Thymus (tissue), 14 donors: ENCODE measurements at places on chromosomes 5 and 9. TPM values are rescaled to one million over a fixed set of nuclear protein-coding genes. Genes with fewer than 3 reads are reported as not detected.

Gene ANKRD18B
- total RNA-seq = 1.0 TPM

Gene MRPL41
- 33.3 TPM for total RNA-seq

Gene PDZD2
- 4.4 TPM for total RNA-seq

Gene OR1J2
- total RNA-seq = not detected

Gene F12
- total RNA-seq = 0.19 TPM

Gene EIF4E1B
- 0.05 TPM for total RNA-seq

Gene OTP
- total RNA-seq = 0.05 TPM

DNA sequence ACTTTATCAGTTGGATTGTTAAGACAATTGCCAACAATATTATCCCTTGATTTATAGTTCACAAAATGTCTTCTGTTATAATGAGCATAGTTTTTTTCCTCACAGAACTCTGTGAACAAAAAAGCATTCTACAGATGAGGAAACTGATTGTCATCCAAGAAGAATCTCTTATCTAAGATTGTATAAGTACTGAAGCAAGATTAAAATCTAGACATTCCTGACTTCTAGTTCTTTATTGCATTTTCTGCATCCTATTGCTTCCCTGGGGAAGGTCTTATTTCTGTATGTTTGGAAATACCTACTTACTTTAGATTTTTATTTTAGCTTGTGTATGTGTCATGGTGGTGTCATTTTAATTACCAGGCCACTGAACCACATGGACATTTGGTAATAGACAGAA, 884.9 kb upstream of the WWC1 start:
- no peak for DNase-seq

DNA sequence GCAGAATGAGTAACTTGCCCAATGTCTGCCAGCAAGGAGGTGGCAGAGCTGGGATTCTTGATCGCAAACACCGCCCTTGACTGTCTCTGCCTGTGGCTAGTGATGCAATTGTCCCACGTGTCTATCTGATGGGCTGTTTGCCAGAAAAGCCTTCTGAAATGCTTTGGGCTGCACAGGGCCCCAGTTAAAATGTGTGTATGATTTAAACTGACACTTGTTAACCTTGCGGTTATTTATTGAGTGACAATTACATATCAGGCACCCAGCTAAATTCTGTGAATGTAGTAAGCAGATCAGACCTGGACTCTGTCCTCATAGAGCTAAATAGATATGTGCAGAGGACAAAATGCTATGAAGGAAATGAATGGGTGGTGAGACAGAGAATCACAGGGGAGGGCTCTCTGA, 11.6 kb upstream of the IL12B start:
- no peak for DNase-seq

DNA sequence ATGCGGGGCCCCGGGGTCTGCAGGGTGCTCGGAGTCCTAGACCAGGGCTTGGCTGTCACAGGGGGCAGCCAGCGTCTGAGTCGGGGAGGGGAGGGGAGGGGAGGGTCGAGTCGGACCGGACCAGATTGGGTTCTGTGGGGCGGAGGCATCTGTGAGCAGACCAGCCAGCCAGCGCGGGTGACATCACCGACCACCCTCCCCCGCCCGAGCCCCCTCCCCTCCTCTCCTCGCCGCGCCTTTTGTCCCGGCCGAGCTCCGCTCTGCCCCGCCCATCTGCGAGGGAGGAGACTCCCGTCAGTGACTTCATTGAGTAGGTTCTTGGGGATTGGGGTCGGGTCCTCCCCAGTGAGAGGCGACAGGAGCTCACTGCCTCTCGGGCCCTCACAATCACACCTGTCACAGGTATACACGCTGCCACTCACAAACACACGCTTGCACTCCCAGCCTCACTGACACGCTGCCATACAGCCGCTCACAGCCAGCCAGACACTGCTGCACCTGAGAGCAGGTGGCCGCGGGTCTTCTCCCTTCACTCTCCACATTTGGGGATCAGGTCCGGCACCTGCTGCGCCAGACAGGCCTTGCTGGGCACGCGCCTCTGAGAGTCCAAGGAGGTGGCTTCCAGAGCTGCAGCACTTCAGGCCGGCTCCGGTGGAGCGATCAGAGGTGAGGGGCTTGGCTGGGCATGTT, 546 bp downstream of the DNAJB5 start:
- DNase-seq = no peak

GRCh38 chr5:137791799-137792198, 37.6 kb upstream of the HNRNPA0 start:
- DNase-seq = no peak

DNA sequence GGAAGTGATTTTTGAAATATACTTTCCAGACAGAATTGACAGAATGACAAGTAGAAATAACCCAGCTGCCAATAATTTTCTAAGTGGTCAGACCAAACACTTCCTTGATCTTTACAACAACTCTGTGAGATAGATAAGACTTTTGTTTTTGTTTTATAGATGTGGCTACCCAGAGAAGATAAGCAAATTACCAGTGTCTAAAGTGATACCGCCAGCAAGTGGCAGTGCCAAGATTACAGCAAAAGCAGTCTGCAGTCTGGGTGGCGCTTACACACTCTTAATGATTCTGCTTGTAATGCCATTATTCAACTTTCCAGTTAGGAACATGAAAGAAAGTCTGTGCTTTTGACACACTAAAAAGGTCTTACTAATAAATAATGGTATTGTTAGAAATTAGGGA, 92.1 kb downstream of the HCN1 start:
- no peak for DNase-seq

DNA sequence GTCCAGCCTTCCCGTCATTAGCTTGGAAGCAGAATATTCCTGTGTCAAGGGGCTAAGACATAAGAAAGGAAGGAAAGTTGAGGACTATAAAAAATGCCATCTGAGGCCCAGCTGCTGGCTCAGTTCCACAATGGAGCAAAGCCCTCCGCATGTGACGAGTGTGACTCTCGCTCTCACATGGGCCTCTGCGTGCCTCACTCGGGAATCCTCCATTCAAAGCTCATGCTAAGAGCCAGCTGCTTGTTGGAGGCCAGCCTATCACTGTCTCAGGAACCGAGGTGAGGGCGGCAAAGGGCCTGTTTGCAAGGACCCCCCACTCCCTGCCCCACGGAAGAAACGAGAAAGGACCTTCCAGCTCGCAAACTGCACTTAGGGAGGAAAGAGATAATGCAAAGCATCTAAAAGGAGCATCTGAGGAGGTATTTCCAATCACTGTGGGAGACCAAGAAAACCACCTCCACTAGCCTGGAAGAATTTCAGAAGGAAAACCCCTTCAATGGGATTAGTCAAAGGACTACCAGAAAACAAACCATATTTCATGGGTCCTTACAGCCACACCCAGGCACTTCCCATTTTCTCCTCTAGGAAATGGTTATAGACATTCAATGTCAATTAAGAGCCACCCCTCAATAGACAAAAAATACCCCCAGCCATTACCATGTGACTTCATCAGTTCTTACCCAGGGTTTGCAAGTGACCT, 95.3 kb downstream of the PRRT1B start:
- no peak for DNase-seq

GRCh38 chr5:6734243-6734700, 21.0 kb downstream of the TENT4A start:
- no peak for DNase-seq

GRCh38 chr5:57338068-57338867, 144.3 kb downstream of the ACTBL2 start:
- no peak for DNase-seq

GRCh38 chr5:102713278-102713677, 41.8 kb upstream of the PAM start:
- no peak for DNase-seq

DNA sequence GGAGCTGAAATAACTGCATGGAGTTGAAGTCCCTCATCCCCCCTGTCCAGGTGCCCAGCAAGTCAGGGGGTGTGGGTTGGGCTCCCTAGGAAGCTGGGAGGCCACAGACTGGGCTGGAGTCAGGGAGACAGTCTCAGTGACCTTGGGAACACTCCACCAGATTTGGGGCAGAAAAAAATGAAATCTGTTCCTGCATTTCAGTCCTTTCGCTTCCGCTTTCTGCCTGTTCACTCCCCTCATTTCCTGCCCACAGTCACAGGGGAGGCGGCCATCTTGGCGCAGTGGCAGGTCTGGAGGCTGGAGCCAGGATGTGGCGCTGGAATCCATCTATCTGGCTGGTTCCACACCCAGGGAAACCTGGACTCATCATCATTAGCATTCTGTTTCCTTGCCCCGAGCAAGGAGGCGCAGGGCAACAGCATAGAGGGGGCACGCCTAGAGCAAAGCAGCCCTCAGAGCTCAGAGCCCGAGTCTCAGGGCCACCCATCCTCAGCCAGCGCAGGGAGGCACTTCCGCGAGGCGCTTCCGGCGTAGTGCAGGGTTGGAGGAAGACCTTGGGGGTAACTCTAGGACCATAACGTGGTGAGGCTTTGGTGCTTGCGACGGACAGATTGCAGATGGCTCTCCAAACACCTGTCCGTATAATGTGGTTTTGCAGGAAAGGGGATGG, 86.2 kb upstream of the HSPA9 start:
- DNase-seq = no peak

DNA sequence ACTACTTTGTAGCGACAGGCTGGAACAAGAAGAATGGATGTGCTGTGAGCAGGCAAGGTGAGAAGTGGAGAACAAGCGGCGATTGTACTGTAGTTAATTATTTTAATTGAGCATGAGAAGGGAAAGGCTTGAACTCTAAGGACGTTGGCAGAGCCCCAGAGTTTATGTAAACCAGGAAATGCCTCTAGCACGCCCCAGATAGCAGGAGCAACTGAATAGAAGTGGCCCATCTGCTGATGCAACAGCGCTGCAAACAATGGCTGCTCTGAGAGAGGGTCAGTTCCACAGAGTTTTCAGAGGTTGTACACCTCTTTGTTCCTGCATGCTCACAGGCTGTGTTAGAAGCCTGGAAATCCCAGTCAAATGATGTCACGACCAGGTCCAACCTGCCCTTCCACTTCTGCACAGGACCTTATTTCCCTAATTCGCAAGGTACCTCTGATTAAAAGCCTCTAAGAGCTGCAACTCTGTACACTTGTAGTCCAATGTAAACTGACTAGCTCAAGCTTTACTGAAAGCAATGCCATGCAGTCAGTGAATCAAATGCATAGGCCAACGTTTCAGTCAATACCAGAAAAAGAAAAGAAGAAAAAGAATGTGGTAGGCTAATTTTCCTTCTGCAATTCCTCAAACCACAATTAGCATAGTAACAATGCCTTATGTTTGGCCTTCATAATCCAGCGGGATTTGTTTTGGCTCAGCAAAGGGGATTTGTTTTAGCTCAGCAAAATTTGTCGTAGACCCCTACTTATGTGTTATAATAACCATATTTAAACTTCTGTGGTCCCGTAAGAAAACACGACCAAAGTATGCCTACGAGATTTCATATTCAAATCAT, 119.6 kb upstream of the RETREG1 start:
- no peak for DNase-seq
